ENCODE measurements at places on chromosomes 3 and 15.

DNA sequence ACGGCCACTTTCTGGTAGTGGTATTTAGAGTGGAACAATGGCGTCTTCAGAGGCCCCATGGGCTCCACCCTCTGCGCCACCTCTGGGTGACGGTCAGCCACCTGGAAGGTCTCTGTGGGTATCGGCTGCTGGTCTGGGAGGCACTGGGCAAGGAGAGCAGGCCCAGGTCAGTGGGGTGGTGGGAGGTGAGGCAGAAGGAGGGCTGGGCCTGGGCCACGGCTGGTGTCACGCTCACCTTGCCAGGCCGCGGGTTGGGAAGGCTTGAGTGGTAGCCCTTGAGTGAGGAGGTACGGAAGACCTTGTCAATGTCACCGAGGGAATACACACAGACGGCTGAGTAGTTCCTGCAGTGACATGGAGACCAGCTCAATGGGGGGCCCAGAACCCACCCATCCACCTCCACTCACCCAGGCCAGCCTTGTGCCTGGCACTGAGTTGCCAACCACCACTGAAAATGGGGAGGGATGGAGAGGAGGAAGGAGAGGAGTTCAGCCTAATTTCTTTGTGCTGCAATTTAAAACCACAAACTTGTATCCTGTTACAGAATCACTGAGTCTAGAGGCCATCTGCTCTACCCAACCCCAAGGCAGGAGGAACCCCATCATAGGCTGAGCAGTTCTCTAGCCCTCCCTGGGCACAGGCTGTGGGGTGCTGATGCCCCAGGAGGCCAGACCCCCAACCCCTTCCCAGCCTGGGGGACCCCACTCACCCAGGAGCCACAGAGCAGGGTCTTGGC is 19.0 kb downstream of the SEMA7A start:
- no peak for DNase-seq

- DNase-seq, result no peak
Measured at GRCh38 chr3:24020036-24020691, 75.1 kb downstream of the NR1D2 start.

GRCh38 chr3:141276398-141276797 is 44.8 kb downstream of the PXYLP1 start:
- no peak for DNase-seq

GRCh38 chr3:50419595-50420370 is 60.5 kb upstream of the TMEM115 start:
- DNase-seq, result peak; percentile 64

DNA sequence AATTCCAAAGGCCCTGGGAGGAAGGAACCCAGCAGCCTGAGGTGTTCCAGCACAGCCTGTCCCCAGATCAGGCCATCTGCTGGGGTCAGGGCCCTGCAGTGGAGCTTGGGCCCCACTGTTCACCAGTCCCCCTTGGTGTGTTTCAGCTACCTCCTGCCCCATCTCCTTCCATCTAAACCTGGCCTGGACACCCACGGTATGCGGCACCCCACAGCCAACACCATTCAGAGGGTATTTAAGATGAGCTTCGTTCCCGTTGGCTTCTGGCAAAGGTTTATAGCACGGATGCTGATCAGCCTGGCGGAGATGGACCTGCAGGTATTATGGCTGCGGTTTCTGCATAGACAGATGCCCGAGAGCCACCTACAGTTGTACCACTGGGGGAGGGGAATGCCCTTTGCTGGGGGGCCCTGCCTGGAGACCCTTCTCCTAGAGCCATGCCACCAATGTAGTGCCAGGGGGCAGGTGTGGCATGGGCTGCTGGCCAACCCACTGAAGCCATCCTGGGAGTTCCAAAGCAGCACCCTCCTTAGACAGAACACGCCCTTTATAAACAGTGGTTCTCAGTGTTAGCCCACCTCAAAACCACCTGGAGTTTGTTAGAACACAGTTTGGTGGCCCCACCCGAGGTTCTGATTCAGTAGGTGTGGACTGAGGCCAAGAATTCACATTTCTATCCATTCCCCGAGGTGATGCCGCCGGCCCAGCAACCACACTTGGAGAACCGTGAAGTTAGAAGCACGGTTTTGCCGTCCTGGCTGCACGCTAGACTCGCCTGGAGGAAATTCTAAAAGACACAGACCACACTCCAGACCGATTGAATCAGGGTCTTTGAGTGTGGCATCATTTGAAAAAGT is 126.9 kb downstream of the LRRK1 start:
- no peak for DNase-seq

DNA sequence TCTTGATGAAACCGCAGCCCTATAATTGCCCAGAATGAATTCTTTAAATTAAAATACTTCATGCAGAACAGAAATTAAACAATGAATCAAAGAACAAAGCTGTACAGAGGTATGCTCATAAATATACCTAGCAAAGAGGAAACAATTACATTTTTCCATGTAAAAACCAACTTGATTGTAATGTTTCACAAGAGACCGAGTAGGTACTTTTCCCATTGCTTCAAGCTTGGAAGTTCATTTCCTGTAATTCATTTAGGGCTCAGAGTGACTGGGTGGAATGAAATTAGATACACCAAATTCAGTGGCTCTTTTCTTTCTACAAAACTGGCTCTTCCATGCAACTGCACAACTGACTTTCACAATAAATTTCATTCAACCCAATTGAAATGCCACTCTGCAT is 51.4 kb downstream of the FHIT start:
- DNase-seq, result no peak

GRCh38 chr15:68346979-68347378 is 69.4 kb downstream of the FEM1B start:
- no peak for DNase-seq

- peak; percentile 53 for DNase-seq
Measured at GRCh38 chr3:124584552-124585391, 145.5 kb upstream of the UMPS start.

GRCh38 chr3:98776140-98776493 is 13.0 kb downstream of the ST3GAL6 start:
- no peak for DNase-seq

DNA sequence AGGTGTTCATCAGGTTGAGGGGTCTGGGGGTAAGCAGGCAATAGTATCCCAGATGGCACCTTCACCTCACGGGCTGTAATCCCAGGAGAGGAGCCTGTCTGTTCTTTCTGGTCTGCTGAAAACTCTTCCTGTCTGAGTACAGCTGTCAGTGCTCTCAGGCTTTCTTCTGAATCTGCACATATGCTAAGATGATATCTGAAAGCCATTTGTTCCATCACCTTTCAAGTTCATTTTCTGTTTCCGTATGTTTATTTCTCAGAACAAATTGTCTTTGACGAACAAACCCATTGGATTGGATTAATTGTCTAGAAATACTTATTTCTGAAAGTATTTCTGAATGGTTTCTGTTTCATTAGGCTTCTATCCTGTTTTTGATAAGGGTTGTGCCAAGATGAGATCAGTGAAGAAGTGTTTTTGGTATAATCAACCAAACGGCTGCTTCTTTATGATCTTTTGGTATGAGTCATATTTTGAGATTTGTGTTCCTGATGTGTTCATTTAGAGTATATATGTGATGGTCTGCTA is 13.3 kb downstream of the ZNF592 start:
- DNase-seq, result no peak

DNA sequence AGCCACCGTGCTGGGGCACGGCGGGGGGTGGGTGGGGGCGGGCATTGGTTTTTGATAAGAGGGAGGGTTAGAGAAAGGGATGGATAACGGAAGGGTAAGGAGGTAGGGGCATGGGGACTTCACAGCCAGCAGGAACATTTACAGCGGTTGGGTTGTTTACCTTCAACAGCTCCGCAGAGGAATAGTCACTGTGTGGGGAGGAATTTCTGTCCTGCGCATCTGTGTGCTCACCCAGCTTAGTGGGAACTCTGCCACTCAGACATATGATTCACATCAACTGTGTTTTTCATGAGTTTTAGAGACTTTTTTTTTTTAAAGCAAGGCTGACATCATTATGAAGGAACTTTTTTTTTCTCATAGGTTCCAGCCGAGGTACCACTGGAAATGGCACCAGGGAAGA is 19.6 kb downstream of the CHRD start:
- no peak for DNase-seq

DNA sequence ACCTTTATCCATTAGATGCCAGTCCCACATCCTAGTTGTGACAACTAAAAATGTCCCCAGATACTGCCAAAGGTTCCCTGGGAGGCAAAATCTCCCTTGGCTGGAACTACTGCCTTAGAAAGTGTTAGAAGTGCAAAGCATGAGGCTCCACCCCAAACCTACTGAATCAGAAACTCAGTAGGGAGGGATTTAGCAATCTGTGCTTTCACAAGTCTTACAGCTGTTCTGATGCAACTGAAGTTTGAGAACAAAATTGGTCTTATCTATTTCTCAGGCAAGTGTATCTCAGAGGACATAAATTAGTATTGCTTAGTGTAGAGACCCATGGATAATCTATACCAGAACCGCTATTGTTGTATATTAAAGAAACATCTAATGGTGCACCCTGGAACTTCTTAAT is 70.2 kb downstream of the CLDN1 start:
- no peak for DNase-seq

GRCh38 chr3:42519568-42519962 is 17.1 kb downstream of the VIPR1 start:
- no peak for DNase-seq

GRCh38 chr15:101296418-101297405 is 1.7 kb upstream of the SNRPA1 start:
- DNase-seq, result no peak

GRCh38 chr3:48018841-48019240 is 2.6 kb upstream of the MAP4 start:
- no peak for DNase-seq

- no peak for DNase-seq
Measured at GRCh38 chr15:46677491-46677890, 1039.8 kb upstream of the SEMA6D start.

DNA sequence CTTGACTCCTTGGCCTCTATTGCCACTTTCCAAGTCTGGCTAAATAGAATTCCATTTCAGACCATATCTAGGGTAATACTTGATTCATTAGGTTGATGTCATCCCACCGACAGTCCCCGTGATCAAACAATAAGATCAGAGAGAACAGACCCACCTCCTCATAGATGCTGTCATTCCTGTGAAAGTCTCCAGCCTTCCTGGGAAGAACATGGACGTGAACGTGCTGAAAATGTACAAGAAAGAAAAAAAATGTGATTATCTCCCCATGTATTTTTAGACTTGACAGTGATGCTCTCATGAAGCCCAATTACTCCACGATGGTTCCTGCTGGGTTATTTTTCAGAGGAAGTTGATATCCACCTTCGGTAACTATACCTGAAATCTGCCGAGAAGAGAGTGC is 872.4 kb upstream of the CFAP20DC start:
- DNase-seq, result no peak

GRCh38 chr3:13207975-13208705 is 134.9 kb upstream of the IQSEC1 start:
- DNase-seq, result no peak

DNA sequence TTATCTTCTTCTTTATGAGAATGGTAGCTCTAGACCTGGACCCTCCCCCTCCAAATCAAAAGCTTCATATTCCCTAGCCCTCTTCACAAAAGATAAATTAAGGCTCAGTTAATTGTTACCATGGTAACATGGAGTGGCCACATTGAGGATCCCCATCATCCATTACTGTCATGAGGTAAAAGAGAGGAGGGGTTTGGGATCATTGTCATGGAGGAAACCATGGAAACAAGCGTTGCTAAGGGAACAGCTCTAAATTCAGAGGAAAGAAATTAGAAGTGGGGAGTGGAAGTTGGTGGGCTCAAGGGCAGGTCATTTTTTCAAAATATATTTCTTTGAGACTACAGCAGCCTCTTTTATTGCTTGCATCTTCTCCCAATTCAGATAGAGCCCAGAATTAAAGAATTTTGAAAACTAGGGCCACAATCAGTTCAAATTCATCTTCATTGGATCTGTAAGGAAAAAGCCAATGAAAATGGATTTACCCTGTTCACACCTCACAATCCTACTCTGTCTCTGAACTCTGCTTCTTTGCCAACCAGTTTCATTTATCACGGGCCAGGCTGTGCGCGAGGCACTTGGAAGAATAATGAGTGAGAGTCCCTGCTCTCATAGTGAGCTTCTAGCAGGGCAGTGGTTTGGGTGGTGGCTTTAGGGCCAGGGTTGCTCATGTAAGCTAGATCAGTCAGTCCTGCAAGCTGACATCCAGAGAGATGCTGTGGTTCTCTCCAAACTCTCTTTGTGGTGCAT is 11.6 kb upstream of the AEN start:
- peak; percentile 92 for DNase-seq

GRCh38 chr15:99403597-99403996 is 152.3 kb downstream of the LRRC28 start:
- no peak for DNase-seq

DNA sequence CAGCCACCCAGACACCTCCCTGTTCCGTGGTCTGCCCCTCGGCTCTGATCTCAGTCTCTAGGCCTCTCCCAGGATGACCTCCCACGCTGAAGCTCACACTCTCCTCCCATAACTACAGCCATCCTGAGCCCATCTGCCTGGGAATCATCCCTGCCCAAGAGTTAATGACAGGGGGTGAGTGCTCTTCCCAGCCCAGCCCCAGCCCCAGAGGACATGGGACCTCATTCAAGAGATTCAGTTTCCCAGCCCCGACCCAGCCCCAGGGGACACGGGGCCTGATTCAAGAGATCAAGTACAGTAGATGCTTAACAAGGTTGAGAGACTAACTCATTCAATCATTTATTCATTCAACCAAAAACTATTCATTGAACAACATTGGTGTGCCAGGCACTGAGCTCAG is 272.0 kb downstream of the XXYLT1 start:
- DNase-seq, result no peak

GRCh38 chr3:183287301-183287971 is 34.4 kb downstream of the B3GNT5 start:
- no peak for DNase-seq

DNA sequence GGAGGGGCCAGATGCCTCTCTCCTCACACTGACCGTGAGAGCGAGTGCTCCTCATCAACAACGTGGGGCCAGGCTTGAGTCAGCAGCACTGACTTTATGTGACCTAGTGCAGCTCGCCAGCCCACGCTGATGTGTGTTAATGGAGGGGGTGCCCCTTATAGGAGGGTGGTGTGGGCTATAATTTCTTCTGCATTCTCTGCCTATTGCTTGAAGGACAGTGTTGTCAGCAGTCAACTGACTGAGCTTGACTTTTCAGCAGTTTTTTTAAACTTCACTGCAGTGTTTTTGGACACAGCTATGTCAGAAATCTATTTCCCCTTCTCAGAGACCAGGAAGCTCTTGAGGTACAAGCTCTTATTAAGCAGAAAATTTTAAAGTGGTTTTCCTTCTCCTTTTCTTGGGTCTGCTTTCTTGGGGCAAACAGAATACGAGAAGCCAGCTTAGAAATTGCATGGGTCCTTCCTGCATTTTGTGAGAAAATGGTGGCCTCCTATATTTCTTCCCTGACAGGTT is 304.8 kb upstream of the CTDSPL start:
- no peak for DNase-seq

- DNase-seq, result no peak
Measured at GRCh38 chr3:105791131-105791530, 77.7 kb downstream of the CBLB start.

- DNase-seq, result no peak
Measured at GRCh38 chr15:31032961-31033371, 41.5 kb upstream of the MTMR10 start.

- DNase-seq, result no peak
Measured at GRCh38 chr15:42576776-42577175, 1.4 kb downstream of the STARD9 start.
